Fibroblast of lung (primary cell): ENCODE measurements at places on chromosomes 11 and 22. TPM values are rescaled to one million over a fixed set of nuclear protein-coding genes. Genes with fewer than 3 reads are reported as not detected.

ELP4 gene
- 11.7 and 12.1 TPM in 2 replicates for total RNA-seq

DNAJB13 gene
- 0.17 TPM in 1 of 2 replicates, not detected in the other for total RNA-seq

GAS2L1 gene
- total RNA-seq: 6.9 and 8.9 TPM in 2 replicates

TRIM29 gene
- not detected in 2 replicates for total RNA-seq

- DNase-seq: no peak
- H3K4me3 ChIP-seq: no peak overlapping the region
- no peaks in the 10 kb centered on the region for H3K27me3 ChIP-seq
- no peak overlapping the region for H3K27ac ChIP-seq
- peaks cover 6% of the 10 kb centered on the region for H3K4me1 ChIP-seq
- H3K36me3 ChIP-seq: peaks cover 6% of the 10 kb centered on the region
These were observed 18.9 kb downstream of the TOM1 start for GRCh38 chr22:35318346-35319215.

GRCh38 chr11:125179346-125179745, 14.8 kb downstream of the PKNOX2 start:
- no peaks in the 10 kb centered on the region for H3K27me3 ChIP-seq
- H3K4me3 ChIP-seq: no peak overlapping the region
- no peaks in the 10 kb centered on the region for H3K36me3 ChIP-seq
- peaks cover 5% of the 10 kb centered on the region for H3K4me1 ChIP-seq

DNA sequence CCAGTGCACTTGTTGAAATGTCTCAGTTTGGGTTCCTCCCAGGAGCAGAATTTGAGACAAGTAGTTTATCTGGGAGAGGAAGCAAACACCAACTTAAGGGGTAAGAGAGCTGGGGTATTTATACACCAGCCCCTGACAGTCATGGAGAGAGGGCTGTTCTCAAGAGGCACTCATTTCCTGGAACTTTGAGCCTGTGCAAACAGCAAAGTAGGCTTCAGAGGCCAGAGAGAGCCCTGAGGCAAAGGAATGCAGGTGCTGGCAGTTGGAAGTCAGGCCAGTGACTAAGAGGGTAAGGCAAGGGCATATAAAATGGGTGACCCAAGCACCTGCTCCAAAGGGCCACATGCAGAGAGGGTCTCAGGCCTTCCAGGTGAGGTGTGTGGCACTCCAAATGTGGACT, 16.1 kb downstream of the MS4A18 start:
- DNase-seq: no peak
- H3K4me3 ChIP-seq: no peak overlapping the region
- H3K36me3 ChIP-seq: no peaks in the 10 kb centered on the region
- no peaks in the 10 kb centered on the region for H3K4me1 ChIP-seq
- no peaks in the 10 kb centered on the region for H3K27me3 ChIP-seq

DNA sequence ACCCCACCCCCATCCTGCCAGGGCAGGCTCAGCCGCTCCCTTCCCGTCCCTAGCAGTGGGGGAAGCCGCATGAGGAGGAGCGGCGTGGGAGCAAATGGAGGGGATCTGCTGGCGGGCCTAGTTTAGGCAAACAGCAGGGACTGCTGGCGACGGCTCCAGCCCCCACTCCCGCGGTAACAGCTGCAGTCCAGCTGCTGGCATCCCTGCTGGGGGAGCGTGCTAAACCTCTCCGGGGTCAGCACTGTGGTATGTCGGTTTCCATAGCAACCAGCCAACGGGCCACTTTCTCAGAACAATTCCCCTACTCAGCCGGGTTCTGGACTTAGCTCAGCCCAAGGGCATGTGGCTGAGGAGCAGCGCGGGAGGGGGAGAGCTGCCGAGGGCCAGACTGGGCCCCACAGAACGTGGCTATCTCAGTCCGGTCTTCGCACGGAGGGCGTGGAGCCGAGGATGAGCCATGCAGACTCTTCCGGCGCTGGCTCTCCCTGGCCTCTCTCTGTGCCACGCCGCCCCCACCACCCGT, 98.8 kb downstream of the PKNOX2 start:
- DNase-seq: peak; percentile 99
- H3K4me3 ChIP-seq: no peak overlapping the region
- peaks cover 20% of the 10 kb centered on the region for H3K4me1 ChIP-seq

DNA sequence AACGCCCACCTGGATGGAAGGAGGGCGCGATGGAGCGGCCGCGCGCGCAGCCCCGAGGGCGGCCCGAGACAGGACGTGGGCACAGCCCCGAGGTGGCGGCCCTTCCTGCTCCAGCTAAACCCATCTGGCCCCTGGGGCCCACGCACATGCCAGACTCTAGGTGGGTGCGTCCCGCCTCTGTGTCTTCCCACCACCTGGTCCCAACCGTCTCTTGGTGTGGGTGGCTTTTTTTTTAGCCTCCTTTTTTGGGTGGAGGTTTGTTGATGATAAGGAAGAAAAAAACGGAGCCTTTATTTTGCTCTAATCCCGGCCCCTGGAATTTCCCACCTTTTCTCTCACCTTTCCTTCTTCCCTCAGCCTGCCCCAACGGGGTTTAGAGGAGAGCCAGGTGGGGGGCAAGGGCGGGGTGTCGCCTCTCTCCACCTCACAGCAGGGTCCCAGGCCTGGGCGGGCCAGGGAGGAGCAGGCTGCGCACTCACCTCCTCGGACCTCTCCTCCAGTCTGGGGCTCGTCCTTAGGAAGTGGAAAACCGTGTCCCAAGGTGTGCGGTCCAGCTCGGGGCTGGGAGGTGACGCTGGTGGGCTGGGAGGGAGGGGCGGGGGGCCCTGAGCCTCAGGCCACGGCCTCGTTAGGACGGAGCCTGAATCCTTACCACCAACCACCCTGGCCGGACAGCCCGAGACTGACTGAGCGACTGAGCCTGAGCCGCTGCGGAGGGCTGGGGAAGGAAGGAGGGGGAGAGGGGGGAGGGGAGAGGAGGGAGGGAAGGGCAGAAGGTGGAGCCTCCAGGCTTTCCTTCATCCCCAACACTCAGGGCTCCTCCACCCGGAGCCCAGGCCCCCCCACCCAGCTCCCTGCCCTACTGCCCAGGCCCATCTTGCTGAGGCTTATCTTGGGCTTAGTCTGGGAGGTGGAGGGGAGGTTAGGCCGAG, at the start of gene SOX10:
TSS of gene SOX10 (minus strand) at position 696 of the 932 bp plus-strand sequence. CDS start 771 bp downstream, outside the sequence.
- H3K36me3 ChIP-seq: no peaks in the 10 kb centered on the region
- H3K4me1 ChIP-seq: no peaks in the 10 kb centered on the region
- H3K27ac ChIP-seq: no peak within 1 kb of the TSS
- DNase-seq: no peak

DNA sequence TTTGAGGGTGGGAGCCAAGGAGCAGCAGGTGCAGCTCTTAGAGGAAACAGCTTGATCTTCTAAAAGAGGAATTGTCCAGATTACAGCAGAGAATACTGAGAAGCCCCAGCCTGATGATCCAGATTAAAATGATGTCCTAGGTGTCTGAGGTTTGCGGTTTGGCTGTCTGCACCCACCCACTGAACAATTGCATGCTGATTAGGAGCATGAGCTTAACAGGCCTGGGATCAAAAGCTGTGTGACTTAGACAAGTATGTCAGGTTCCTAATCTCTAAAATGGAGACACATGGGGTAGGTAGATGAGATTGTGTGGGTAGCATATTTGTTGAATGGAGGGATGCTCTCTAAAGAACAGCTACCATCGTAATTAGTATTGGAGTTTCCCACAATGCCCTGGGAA, 166.8 kb upstream of the SEZ6L start:
- H3K27me3 ChIP-seq: no peaks in the 10 kb centered on the region
- H3K27ac ChIP-seq: no peak overlapping the region
- DNase-seq: no peak
- H3K4me3 ChIP-seq: no peak overlapping the region
- H3K4me1 ChIP-seq: no peaks in the 10 kb centered on the region
- H3K36me3 ChIP-seq: no peaks in the 10 kb centered on the region

- peak within 1 kb of the TSS; percentile 83 for H3K4me3 ChIP-seq
- H3K27ac ChIP-seq: peak within 1 kb of the TSS; percentile 80
- H3K27me3 ChIP-seq: no peaks in the 10 kb centered on the region
- peaks cover 6% of the 10 kb centered on the region for H3K4me1 ChIP-seq
- H3K36me3 ChIP-seq: peaks cover 4% of the 10 kb centered on the region
These were observed at the start of gene DGCR8 for GRCh38 chr22:20079745-20080444. Gene DGCR8, plus strand, starts transcription at chr22:20080241. Its CDS starts 5,723 bp downstream, at chr22:20085964.

DNA sequence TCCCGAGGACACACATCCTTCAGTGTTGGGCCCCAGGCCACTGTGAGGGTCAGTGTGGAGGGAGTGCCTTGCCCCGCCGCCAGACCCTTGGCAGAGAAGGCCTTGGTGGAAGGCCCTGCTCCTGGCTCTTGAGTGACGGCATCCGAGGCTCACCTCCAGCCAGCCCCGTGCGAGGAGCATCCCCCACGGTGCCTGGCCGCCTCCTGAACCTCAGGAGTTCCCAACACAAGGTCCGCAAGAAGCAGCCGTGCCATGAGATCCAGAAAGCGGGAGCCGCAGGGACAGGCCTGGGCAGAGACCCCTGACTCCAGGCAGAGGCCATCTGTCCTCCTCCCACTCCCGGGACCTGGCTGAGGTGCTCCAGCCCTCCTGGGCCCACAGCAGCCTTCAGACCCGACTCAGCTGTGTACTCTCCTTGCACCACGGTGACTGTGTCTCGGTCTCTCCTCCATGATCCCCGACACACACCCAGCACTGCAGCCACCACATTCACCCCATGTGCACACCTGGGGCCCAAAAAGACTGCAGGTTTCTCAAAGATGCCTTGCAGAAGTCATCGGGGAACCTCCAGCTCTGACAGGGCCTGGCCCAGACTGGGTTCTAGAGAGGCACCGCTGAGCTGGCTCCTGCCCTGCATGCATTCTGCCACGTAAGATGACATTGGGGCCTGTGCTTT, 870.2 kb downstream of the BRD1 start:
- no peaks in the 10 kb centered on the region for H3K27me3 ChIP-seq
- no peak for DNase-seq
- no peak overlapping the region for H3K27ac ChIP-seq

DNA sequence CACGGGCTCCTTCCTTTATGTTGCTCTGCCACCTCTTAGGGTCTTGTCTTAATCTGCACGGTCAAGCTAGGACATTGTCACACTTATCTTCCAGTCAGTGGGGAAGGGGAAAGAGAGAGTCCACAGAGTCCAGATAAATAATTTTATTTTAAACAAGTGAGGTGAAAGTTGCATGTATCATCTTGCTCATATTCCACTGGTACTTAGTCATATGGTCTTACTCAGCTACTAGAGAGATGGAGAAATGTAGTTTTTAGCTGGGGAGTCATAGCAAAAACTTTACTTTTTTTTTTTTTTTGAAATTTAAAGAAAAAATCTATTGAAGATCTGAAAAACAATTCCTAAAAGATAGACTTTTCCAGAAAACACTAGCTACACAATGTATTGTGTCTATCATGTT, 29.0 kb downstream of the PDE3B start:
- no peaks in the 10 kb centered on the region for H3K36me3 ChIP-seq
- DNase-seq: peak; percentile 48
- no peaks in the 10 kb centered on the region for H3K4me1 ChIP-seq
- H3K27ac ChIP-seq: no peak overlapping the region

GRCh38 chr22:22235558-22235957, 9.0 kb upstream of the VPREB1 start:
- no peaks in the 10 kb centered on the region for H3K4me1 ChIP-seq
- H3K36me3 ChIP-seq: no peaks in the 10 kb centered on the region
- H3K27ac ChIP-seq: no peak overlapping the region
- no peak overlapping the region for H3K4me3 ChIP-seq

- H3K4me1 ChIP-seq: no peaks in the 10 kb centered on the region
- H3K27me3 ChIP-seq: no peaks in the 10 kb centered on the region
- DNase-seq: no peak
- no peaks in the 10 kb centered on the region for H3K36me3 ChIP-seq
- H3K4me3 ChIP-seq: no peak overlapping the region
- no peak overlapping the region for H3K27ac ChIP-seq
These were observed 24.8 kb upstream of the CLDN5 start for GRCh38 chr22:19548964-19549363.
